GM12891 (cell line): ENCODE measurements at places on chromosomes 2 and 18.

DNA sequence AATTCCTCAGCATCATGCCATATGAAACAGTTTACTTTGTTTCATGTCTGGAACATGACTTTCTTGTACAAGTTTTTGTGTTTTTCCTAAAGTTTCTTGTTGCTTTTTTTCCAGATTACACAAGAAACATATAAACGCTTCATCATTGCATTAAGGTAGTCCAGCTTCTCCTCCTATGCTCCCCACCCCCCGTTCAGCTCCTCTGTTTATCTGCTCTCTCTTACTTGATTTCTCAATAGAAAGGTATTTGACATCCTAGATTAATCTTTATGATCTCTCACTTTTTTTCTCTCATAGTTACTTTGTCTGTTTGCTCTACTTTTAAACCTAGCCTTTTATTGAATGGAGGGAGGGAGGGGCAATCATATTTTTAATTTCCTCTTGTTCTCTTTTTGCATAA, 25.4 kb downstream of the SLC40A1 start:
- no peak for DNase-seq

GRCh38 chr2:158024288-158024898, 77.3 kb upstream of the UPP2 start:
- no peak for DNase-seq

DNA sequence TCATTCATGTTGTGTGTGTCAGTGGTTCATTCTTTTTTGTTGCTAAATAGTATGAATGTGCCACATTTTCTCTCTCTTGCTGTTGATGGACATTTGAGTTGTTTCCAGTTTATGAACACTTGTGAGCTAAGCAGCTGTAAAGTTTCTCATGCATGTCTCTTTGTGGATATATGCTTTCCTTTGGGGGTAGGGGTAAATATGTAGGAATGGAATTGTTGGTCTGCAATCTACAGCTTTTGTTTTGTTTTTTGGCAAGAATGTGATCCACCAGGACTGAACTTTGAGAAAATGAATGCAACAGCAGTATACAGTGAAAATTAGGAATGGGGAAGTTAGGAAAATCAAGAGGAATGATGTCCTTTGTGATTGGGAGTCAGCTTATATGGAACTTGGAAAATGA, 226.3 kb downstream of the CDCA7 start:
- DNase-seq: no peak

GRCh38 chr2:61759718-61760117, 94.1 kb downstream of the FAM161A start:
- no peak for DNase-seq

DNA sequence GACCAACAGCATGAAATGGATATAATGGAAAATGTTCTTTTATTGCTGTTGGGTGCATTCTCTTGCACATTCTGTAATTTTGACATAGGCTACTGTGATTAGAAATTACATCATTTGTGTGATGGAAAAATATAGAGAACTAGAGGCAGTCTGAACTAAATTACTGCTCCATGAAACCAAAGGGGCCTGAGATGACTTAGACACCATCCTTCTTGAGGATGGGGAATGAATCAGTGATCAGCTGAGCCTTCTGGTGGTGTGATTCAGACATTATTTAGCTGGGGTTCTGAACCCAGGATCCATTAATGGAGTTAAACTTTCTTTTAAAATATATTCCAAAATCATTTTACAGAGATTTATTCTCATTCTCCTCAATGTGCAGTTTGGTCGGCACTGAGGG, 135.8 kb downstream of the LDLRAD4 start:
- no peak for DNase-seq

- DNase-seq: no peak
Measured at GRCh38 chr18:58303363-58303762, 259.3 kb downstream of the NEDD4L start.

GRCh38 chr2:88709181-88709631, 17.7 kb downstream of the RPIA start:
- no peak for DNase-seq

DNA sequence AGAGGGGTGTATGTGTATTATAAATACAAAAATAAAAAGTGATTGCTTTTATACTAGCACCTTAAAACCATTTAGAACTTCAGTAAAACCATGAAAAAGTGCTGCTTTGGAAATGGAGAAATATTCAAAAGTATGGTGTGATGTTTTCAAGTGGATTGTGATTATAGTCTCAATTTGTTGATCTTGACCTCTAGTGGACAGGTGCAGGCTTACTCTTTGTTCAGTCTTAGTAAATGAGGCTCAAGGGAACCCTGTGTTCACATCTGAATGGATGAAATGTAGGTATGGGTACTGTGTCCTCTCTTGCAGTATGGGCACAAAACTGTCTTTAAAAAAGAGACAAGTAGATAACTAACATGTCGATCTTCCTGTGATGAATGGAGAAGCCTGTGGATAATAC, 145.8 kb downstream of the MCFD2 start:
- no peak for DNase-seq

- DNase-seq: no peak
Measured at GRCh38 chr2:202824901-202825300, 46.7 kb downstream of the ICA1L start.

- DNase-seq: no peak
Measured at GRCh38 chr2:68799140-68800026, 64.8 kb downstream of the ARHGAP25 start.
